Hypothalamus (tissue), 51 donors: ENCODE measurements at places on chromosomes 4 and X.

GRCh38 chr4:171582961-171583581 is 230.1 kb upstream of the GALNTL6 start:
- DNase-seq = no peak

DNA sequence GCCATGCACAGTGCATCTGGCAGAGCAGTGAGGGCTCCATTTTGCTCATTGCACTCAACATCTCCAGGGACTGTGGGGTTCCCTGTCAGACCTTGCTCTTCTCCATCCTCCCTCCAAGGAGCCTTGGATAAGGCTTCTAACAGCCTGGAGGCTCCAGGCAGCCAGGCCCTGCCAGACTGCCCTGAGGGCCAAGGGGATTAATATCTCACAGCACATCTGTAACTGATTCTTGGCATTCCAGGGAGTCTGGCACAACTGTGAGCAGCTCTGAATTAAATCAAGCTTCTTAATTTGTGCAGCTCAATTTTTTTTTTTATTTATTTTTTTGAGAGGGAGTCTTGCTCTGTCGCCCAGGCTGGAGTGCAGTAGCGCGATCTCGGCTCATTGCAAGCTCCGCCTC is 224.5 kb upstream of the PGRMC2 start:
- no peak for DNase-seq

GRCh38 chr4:119549639-119550038 is 79.0 kb downstream of the PDE5A start:
- DNase-seq = no peak

DNA sequence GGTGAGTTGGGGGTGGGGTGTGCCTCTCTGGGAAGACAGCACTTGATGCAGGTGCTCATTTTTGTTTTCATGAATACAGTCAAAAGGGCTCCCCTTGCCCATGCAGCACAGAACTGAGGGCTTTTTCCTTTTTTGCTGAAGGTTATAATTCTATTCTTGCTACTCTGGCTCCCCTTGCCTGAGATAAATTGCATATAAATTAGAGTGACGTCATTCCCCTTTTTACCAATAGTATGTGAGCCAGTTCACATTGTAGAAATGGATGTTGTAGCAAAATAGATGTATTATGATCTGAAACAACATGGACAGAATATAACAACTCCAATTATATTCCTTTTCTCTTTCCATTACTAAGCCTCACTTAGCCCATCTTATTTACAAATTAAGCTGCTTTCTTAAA is 28.4 kb downstream of the CXorf58 start:
- DNase-seq = no peak

- DNase-seq = no peak
Measured at GRCh38 chrX:41616255-41616654, 72.5 kb upstream of the GPR34 start.

DNA sequence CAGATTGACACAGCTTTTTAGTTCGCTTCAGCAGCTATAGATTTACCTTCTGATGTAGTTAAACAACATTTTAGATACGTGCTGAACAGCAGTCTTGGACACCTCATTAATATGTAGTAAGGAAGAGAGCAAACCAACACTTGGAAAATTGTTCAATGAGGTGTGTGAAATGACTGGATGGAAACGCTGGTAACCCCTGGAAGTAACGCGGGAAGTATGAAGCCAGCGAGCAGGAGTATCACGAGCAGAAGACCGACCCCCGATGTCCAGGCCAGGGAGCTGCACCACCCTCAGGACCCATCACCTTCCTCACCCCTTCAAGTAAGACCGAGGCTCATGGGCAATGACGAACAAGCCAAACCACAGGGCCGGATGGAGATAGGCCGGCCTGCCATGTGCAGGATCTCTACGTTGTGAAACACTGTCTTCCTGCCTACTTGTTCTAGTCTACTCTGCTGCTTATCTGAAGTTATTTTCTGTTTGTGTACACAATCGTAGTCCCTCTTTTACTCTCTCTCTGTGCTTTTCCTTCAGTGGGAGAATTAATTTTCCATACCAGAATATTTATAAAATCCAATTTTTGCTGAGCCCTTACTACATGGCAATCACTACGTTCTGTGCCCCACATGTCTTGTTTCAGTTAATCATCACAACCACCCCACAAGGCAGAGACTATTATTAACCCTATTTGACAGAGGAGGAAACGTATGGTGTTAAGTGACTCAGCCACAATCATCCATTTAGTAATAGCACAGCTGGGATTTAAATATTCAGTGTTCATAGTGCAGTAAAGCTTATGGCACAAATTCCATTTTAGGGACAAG is 221.7 kb downstream of the APBB2 start:
- no peak for DNase-seq

DNA sequence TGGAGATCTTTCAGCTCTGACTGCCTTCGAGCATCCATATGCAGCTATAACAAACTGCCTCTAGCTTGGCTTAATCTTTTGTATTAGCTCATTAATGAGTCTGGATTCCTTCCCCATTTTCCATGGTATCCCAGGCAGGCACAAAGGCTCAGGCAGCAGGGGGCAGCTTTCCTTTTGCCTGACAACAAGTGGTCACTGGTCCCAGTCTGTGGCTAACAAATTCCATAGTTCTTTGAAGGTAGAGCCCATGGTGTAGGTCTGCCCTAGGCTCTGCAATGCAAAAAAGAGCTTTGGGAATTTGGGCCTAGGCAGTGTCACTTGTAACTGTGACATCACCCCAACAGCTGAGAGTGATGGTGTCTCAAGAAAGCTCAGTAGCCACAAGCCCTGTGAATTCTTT is 234.4 kb upstream of the GPC4 start:
- no peak for DNase-seq

GRCh38 chrX:66053414-66053813 is 13.5 kb upstream of the VSIG4 start:
- no peak for DNase-seq

DNA sequence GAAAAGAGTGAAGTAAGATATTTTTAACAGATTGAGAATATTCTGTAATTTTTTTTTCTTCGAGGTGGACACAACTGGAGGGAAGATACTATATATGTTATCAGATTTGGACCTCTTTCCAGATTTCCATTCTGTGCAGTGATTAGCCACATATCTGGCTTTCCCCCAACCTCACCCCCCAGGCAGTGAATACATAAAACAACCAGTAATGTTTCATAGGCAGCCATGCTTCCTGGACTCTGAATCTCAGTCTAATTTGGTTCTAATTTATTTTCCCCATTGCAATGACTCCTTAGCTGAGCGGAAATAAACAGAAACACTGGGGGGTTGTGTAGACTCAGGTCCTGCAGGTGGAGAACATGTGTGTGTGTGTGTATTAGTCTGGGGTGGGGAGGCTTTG is 226.5 kb downstream of the FBXW7 start:
- no peak for DNase-seq

DNA sequence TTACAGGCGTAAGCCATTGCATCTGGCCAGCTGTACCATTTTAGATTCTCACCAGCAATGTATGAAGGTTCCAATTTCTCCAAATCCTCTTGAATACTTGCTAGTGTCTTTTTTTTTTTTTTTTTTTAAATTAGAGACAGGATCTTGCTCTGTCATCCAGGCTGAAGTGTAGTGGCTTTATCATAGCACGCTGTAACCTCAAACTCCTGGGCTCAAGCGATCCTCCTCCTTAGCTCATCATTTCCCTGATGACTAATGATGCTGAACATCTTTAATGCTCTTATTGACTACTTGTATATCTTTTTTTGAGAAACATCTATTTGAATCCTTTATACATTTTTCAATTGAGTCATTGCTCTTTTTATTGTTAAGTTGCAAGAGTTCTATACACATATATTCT is 40.3 kb downstream of the HDAC8 start:
- DNase-seq = no peak

DNA sequence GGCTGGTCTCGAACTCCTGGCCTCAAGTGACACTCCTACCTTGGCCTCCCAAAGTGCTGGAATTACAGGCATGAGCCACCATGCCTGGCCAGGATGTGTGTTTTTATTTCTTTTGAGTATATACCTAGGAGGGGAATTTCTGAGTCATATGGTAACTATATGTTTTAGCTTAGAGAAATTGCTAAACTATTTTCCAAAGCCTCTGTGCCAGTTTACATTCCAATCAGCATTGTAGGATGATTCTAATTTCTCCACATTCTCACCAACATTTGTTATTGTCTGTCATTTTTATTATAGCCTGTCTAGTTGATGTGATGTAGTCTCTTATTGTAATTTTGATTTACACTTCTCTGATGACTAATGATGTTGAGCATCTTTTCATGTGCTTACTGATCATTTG is 1576.0 kb downstream of the RPA4 start:
- DNase-seq = no peak

DNA sequence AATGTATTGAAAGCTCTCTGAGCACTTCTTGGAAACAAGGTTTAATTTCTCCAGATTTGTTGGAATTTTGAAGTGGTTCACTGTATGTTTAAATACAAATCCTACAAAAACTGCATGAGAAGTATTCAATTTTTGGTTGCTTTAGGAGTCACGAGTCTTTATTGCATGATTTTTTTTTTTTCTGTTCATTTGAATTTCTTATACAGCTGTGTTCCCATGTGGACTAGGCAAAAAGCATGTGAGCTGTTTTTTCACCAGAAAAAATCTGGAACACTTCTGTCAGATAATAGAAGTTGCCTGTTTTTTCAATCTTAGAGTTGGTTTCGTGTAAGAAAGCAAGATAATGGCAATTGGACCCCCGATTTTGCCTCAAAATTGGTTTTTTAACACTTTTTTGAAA is 66.4 kb downstream of the SLC9A6 start:
- no peak for DNase-seq

DNA sequence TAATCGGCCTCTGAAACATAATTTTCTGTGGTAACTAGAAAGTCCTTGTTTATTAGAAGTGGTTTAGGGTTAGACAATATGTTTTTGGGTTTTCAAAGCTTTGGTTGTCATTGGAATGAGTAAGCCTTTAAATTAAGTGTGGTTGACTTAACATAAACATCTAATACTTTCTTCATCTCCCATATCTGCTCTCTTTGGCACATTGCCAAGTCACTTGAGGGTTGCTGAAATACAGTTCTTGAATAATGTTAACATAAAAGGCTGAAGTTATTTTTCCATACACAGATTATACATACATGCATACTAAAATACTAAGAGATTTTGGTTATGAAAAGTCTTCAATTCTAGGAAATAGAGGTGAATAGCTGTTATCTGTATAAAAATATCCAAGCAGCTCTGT is 241.7 kb upstream of the BMP3 start:
- DNase-seq = no peak
